ENCODE measurements at places on chromosomes 1 and 21. TPM values are rescaled to one million over a fixed set of nuclear protein-coding genes. Genes with fewer than 3 reads are reported as not detected.

Gene TENT5C
- 0.28 TPM for total RNA-seq

Gene TAL1
- not detected for total RNA-seq

Gene FAM177B
- not detected for total RNA-seq

Gene CELA3B
- total RNA-seq, result not detected

Gene F3
- total RNA-seq, result 387 TPM

Gene C1orf87
- not detected for total RNA-seq

Gene ESPN
- 2.2 TPM for total RNA-seq

Gene EPB41
- 40.7 TPM for total RNA-seq

Gene GPR25
- total RNA-seq, result not detected

Gene LINGO4
- not detected for total RNA-seq

Gene ITLN2
- total RNA-seq, result not detected

Gene IGSF8
- 33.9 TPM for total RNA-seq

DNA sequence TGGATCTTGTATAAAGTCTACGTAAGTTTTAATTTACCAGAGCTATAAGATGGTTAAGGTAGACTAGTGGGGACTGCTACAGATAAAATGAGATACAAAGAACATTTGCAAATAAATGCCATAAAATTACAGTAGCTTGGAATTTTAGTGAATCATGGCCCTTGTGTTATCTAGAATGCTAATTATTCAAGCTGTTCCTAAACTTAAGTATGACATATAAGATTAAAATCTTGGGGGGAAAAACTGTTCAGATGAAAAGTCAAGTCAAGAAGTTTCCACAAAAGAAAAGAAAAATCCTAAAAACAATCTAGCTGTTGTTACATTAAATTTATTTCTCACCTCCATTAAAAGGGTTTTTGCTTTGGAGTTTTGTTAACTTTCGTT, 51.7 kb downstream of the SIM2 start:
- no peak for DNase-seq

- peak; percentile 61 for DNase-seq
These were observed 52.4 kb upstream of the H6PD start for GRCh38 chr1:9181990-9182783.

GRCh38 chr1:56773341-56774066, 45.7 kb downstream of the FYB2 start:
- DNase-seq, result no peak

DNA sequence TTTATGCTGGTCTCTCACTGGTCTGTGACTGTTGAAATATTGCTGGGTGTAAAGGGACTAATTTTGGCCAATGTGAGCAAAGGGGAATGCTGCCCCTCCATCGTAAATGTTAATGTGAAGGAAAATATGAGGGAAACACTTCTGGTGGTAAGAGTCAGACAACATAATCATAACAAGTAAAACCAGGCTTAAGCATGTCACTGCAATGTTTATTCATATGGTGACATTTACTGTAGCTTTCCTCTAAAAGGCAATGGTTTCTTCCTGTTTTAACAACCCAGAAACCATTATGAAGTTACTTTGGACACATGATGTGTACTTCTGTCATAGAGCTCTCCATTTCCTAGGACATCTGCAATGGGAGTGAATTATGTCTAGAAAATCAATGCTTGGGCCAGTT, 358.0 kb downstream of the LMO4 start:
- no peak for DNase-seq

- DNase-seq, result no peak
These were observed 82.8 kb downstream of the LRRC53 start for GRCh38 chr1:74429580-74429979.

DNA sequence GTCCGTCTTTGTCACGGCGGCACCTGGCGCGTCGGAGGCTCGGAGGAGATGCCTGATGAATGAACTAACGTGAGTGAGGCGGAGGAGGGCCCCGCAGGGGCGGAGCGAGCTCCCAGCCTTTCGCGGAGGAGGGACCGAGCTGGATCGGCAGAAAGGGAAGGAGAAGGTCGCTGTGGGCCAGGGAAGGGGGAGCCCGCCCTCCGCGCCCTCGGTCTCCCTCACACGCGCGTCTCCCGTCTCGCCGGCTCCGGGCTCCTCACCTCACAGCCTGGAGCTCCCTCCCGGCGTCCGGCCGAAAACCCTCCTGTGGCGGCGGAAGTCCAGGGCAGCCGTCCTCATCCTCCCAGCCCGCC, 519 bp downstream of the ZNF496 start:
- peak; percentile 83 for DNase-seq

DNA sequence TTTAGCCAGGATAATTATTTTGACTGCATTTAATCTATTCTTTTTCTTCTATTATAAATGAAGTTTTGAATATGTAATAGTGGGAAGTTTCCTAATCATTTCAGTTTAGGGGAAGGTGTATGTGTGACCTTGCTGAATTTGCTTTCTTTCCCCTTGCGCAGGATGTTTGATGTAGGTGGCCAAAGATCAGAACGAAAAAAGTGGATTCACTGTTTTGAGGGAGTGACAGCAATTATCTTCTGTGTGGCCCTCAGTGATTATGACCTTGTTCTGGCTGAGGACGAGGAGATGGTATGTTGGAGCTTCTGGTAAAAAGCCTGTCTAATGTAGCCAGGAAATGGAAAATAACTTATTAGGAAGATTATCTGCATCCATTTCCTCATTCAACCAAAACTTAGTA, 33.4 kb downstream of the GNAT2 start:
- DNase-seq, result no peak

- no peak for DNase-seq
These were observed 378.4 kb downstream of the ADGRL2 start for GRCh38 chr1:82179131-82179530.

- no peak for DNase-seq
These were observed 12.3 kb upstream of the ALPL start for GRCh38 chr1:21496886-21497285.

GRCh38 chr1:173353350-173353749, 123.8 kb upstream of the PRDX6 start:
- DNase-seq, result no peak

- DNase-seq, result no peak
These were observed 408.8 kb upstream of the DAB1 start for GRCh38 chr1:57832612-57833011.

DNA sequence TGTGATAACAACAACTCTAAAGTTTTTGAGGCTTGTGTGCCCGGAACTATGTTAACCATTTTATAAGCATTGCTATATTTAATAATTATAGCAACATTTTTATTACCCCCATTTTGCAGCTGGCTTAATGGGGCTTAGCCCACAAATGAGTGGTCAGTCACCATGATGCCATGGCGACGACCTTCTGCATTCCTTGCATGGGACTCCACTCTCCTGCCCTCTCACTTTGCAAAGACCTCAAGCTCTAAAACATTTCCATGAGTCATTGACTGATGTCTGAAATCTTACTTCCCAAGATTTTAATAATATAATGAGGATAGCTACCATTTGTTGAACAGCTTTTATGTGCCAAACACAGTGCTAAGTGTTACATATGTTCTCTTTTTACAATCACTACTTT, 15.4 kb downstream of the NGF start:
- no peak for DNase-seq

GRCh38 chr1:201736707-201737320, 92.1 kb upstream of the IPO9 start:
- no peak for DNase-seq

- no peak for DNase-seq
These were observed 257.1 kb upstream of the CSF3R start for GRCh38 chr1:36739703-36740289.

GRCh38 chr1:31574749-31575368, 1.5 kb upstream of the TINAGL1 start:
- DNase-seq, result no peak

GRCh38 chr1:200154069-200154767, 126.7 kb downstream of the NR5A2 start:
- DNase-seq, result no peak

GRCh38 chr21:32237021-32237420, 41.8 kb downstream of the MIS18A start:
- no peak for DNase-seq

DNA sequence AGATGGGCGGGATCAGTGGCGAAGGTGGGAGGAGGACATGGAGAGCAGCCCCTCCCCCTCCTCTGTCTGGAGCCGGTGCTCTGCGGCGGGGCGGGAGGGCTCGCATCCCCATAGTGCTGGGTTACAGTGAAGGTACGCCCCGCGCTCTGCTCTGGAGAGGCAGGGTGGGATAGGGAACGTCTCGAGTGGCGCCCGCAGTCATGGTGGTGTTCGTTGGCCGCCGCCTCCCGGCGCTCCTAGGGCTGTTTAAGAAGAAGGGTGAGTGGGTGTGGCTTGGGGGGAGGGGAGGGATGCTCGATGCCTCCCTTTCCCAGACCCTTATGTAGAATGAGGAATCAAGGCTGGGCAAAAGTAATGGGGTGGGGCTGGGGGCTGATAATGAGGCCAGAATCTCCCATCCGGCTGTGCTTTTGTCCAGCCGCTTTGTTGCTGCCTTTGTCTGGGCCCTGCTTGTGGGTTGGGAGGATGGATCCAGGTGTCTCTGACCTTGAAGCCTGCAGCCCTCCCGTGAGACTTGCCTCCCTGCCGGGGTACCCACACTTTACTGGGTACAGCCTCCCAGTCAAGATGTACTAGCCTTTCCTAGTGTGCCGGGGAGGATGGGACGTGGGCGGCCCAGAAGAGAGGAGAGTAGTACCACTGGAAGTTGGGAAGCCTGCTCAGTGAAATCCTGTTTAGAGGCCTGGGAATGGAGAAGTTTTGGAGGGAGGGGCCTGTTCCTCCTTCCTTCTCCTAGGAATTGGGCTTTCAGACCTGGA, 51.4 kb downstream of the YARS1 start:
- no peak for DNase-seq

- DNase-seq, result no peak
These were observed 89.5 kb downstream of the ZC3H11B start for GRCh38 chr1:219523411-219523810.

DNA sequence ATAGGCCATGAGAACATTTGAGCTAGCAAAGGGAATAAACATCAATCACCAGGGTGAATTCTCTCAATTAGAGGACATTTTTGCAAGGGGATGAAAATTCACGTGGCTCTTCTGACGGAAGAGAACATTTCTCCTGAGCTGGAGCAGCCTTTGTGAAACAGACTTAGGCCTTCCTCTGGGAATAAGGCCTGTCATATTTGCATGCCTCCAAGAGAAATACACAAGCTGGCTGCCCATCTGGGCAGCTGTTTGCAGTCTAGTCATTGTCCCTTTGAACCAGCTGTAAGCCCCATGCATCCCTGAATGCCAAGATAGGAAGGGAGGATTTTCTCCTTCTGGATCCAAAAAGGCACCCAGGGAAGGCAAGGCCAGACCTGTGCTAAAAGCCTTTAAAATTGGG, 5.5 kb downstream of the LEMD1 start:
- no peak for DNase-seq

GRCh38 chr1:210291786-210292230, 36.9 kb upstream of the HHAT start:
- DNase-seq, result no peak

DNA sequence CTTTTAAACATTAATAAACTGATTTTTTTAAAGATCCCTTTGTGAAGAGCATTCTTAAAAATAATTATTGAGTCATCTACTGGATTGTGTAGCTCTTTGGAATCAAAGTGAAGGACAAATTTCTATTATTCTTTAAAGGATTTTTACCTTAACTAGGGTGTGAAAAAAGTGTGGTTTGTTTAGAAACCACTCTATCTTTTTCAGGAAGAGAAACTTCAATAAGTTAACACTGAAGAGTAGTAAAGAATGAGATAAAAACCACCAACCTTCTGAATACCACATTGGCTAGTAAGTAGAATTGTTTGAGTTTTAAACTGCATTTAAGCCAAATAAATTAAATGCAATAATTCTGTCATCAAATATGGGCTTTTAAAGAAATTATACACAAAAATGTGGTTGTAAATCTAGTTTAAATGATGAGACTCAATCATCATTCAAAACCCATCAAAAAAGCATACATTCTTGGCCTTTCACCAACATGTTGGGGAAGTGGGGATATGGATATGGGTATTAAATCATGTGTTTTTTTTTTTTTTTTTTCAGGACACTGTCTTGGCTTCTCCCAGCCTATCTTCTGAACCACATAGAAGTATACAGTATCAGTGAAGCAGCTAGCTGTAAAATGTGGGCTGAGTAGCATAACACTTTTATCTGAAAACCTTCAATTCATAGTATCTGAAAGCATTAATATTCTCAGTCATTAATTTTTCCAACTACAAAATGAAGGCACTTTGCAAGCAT, 4.8 kb downstream of the S1PR1 start:
- no peak for DNase-seq

DNA sequence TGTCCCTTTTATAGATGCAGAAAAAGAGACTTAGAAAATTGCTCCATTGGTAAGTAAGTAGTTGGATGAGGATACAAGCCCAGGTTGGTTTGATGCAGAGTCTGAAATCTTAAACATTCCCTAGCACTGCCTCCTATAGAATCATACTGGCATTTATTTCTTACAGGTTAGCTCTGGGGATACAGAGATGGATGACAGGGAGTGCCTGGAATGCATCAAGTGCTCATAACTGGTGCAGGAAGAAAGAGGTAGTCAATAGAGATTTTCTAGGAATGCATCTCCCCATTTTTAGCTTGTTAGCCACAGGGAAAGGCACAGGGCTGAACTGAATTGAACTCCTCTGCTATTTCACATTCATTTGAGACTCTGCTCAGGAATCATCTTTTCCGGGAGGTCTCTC, 269.0 kb upstream of the USP24 start:
- no peak for DNase-seq

DNA sequence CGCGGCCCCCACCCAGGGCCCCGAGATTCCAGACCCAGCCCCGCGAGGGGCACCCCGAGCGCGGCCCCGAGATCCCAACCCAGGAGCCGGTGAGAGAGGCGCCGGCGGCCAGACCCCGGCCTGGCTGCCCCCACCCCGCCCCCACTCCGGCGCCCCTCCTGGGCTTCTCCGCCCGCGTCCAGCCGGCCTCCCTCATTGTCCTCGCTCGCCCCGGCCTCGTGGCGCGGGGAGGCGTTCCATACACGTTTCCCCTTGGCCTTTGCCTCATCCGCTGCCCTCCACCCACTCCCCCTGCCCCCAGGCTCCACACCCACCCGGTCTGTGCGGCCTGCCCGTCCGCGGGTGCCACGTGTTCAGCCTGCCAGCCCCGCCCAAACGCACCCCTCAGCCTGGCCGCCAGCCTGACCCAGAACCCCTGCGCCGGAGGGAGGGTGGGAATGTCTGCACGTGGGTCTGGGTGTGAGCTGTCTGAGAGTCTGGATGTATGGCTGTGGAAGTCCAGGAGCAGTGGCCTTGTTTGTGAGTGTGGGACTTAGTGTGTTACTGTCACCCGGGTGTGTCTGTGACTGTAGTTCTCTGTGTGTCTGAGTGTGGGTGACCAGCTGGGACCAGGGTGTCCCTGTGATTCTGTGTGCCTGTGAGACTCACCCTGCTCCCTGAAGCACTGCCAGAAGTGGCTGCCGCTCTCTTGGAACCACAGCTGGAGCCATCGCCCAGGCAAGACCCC, 681 bp downstream of the B4GALT2 start:
- DNase-seq, result peak; percentile 52
